ENCODE measurements at places on chromosomes 2 and 18. TPM values are rescaled to one million over a fixed set of nuclear protein-coding genes. Genes with fewer than 3 reads are reported as not detected.

DNA sequence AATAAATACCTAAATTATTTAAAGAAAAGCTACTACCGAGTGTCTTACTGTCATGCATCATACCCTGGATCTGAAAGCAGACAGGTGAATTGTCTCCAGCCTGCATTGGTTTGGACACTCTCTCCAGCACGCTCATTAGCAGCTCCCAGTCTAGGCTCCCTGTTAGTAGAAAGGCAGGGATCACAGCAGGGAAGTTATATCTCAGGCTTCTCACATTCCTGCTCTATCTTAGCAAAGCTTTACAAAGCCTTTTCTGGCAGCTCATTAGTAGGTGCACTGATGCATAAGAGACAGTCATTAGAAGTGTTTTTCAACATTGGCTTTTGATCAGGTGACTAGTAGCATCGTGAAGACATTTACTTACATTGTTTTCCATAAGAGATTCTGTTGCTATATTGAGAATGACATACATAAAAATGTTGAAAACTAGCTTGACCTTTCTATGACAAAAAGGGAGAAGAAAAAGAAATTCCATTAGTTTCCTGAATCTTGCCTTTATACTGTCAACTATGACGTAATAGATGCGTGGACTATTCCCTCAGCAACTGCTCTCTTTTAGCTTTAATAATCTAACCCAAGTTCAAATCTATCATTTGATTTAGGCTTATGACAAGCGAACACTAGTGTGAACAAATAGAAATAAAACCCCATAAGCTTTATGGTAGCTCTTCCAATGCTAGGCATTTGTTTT lies 408.7 kb upstream of the KCNH7 start:
- DNase-seq, result no peak

The SPR gene
- total RNA-seq, result 11.1 TPM

DNA sequence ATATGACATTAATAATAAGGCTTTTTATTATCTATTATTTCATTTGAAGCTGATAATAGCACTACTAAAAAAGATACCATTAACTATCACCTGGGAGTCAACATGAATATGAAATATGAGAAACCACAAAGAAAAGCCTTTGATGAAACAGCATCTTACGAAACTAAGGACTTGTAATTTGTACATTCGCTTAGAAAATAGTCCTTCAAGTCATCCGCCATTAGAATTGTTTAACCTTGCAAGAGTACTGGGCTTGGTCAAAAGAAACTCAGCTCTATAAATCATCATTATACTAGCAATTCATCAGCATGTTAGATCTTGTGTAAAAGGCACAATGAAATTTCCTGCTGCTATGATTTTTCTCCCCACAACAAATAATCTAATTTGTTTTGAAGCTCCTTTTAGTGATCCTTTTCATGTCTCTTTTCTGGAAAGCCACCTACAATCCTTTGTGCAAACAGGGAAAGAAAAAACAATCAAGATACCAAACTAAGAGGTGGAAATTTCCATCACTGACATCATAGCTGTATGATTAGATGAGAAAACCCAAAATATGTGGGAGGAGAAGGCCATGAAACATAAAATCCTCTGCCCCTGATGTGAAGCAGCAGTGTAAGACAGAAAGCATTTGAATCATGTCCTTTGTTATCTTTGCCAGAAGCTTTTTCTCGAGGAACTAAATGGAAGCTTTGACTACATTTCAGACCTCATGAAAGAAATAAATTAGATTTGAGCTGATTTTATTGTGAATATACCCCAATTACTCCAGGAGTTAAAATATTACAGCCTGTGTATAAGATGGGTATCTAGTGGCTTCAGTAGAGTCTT lies 31.2 kb downstream of the SCN9A start:
- peak; percentile 39 for DNase-seq

The NCKAP5 gene
- total RNA-seq, result 20.2 TPM

GRCh38 chr2:7424481-7424880 lies 507.3 kb downstream of the RNF144A start:
- DNase-seq, result no peak

GRCh38 chr2:195610717-195611116 lies 46.3 kb upstream of the SLC39A10 start:
- DNase-seq, result no peak

The STARD7 gene
- total RNA-seq, result 141 TPM

The ZNF385B gene
- total RNA-seq, result 70.8 TPM

DNA sequence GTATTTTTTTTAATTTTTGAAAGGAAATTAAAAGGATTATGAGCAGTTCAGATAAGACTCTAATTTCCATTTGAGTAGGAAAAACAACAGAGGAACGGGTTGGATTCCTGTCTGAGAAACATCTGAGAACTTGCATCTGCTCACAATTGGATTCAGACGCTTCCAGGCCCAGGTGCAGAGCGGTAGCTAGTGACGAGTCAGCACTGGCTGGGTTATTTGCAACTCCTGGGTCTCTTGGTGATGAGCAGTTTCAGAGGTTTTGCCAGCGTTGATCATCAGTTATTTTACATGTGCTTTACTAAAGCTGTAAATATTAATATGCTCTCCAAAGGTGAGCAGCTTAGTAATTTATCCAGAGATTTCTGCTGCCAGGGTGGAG lies 39.1 kb upstream of the B3GNT7 start:
- DNase-seq, result no peak

DNA sequence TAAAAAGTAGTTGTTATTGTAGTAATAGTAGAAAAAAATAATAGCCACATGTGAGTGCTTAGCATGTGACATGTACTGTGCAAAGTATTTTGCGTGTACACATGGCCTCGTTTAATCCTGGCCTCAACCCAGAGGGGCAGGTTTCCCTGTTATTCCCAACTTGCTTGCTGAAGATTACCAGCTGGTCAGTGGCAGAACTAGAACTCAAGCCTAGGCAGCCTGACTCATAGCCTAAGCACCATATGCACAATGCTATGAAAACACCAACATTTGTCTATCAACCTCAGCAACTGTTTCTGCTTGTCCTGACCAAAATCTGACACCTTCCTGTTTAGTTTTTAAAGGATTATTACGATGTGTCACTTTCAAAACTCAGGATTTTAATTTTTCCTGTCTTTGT lies 234.9 kb upstream of the SMAD7 start:
- no peak for DNase-seq

The IL36B gene
- total RNA-seq, result not detected

DNA sequence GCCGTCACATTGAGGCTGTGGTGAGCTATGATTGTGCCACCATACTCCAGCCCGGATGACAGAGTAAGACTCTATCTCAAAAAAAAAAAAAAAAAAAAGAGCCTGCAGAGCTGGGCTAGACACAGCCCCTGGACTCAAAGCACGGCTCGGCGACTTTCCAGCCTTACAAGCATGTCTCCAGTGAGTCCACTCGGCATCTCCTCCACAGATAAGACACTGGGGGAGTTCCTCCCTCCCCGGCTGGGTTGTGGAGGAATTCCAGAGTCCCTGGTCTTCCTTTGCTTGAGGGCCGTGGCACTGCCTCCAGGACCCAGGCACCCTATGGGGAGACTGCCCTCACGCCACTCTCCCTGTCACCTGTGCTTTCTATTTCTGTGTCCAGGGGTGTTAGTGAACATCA lies 30.9 kb upstream of the RPL31 start:
- no peak for DNase-seq

The KCNIP3 gene
- total RNA-seq, result 1.8 TPM

DNA sequence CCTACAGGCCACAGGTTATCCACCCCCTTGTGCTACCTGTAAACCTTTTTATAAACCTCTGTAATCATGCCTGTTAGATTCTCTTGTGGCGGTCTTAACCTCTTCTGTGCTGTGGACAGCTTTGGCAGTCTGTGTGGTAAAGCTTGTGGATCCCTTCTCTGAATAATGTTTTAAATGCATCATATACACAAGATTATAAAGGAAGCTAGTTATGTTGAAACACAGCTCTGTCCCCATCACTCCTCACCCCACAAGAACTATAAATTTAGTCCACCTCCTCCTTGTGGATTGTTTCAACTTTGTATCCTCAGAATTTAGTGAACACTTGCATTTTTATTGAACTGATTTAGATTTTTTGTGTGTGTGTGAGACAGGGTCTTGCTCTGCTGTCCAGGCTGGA lies 107.7 kb downstream of the ICA1L start:
- no peak for DNase-seq

- peak; percentile 75 for DNase-seq
These were observed 46.4 kb upstream of the SELENOI start for GRCh38 chr2:26299471-26300101.

The MBD1 gene
- 69.9 TPM for total RNA-seq

The IL1R1 gene
- 111 TPM for total RNA-seq

DNA sequence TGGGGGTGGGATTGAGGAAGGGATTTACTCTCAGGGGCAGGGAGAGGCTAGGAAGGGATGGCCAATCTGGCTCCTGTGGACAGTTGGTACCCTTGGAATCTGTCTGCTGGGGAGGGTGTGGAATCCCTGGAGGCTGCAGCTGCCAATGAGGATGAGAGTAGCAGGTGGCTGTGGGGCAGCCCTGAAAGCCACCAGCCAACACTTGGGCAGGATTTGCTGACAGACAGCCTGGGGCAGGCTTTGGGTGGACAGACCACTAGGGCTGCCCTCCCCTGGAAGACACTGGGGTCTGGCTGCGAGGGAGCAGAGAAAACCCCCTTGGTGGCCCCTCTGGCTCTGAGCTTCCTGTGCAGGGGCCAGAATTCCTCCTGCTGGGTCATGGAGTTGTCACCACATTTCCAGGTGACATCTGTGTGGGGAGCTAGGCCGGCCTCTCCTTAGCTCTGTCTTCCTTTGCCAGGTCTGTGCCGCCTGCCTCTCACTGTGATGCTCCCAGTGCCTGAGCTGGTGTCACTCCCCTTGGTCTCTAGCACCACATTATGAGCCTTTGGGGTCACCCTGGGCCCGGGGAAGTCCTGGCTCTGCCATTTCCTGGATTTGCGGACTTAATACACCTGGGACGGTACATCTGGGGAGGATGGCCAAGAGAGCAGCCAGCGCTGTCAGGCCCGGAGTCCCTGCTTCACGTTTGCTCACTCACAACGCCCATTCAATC lies 13.4 kb upstream of the ARHGEF4 start:
- DNase-seq, result no peak

DNA sequence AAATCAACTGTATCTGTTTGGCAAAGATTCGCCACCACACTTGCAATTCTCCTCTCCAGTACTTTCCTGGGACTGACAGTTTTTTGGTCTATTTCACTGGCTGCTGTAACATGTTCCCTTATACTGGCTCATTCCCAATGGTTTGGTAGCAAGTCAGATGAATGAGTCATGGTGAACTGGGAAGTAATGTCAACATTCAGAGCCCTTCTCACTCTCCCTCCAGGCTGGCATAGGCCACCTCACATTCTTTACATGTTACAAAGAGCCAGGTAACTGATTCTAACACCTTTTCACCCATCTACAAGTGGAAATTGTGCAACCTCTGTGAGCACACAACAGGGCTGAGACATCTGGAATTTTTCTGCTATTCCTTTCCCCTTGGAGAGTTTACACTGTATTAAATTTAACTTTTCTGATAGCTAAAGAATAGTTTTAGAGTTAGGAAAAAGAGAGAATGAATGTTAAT lies 111.3 kb upstream of the TLK1 start:
- DNase-seq, result peak; percentile 40

GRCh38 chr2:236086403-236086970 lies 81.7 kb downstream of the GBX2 start:
- peak; percentile 44 for DNase-seq

DNA sequence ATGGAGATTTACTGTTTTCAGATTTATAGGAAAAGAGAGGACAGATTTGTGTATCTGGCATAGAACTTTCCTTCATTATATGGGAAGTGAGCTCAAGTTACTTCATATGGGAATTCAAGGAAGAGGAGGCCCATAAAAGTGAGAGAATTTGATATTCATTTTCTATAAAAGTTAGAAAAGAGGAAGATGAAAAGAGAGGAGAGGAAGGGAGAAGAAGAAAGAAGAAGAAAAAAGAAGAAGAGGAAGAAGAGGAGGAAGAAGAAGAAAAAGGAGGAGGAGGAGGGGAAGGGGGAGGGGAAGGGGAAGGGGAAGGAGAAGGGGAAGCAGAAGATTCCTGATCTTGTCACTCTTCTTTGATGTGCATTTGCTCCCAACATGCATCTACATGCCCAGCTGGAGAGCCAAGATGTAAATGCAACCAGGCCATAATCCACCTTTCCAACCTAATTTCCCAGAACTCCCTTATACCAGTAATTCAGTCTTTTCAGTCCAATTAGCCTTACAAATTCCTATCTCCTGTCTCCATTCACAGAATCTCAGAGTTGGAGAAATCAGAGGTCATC lies 15.7 kb upstream of the NMI start:
- no peak for DNase-seq

DNA sequence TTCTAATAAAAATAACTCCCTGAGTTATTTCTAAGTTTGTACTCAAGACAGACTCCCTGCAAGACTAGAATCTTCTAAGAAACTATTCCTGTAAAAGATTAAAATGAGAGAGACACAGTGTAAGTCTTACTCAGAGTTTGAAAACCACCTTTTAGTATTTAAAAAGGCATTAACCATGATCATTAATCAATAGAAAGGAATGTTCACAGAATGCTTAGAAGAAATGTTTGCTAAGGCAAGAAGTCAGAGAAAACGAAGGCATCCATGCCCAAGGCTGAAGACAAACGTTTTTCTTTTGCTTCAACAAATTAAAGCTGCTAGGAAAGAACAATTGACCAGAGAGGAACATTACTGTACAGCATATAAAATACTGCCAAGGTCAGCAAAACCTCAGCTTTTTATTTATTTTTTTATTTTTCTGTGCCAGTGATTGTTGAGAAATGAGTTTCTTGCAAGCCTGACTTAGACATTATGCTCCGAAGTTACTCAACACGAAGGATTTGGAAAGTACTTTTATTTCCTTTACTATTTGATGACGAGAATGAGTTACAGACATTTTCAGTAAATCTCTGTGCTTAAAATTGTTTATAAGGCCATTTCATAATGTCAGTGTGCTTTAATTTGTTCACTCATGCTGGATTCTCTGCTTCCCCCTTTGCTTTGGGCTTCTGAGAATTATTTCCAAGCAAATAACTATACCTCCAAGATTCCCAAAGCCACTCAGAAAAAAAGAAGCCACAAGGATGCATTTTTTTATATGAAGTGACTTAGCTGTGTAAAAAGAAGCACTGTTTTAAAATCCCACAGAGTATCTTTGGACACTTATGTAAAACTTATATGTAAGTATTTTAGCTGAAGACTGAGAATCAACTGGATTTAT lies 20.5 kb downstream of the RND3 start:
- no peak for DNase-seq

DNA sequence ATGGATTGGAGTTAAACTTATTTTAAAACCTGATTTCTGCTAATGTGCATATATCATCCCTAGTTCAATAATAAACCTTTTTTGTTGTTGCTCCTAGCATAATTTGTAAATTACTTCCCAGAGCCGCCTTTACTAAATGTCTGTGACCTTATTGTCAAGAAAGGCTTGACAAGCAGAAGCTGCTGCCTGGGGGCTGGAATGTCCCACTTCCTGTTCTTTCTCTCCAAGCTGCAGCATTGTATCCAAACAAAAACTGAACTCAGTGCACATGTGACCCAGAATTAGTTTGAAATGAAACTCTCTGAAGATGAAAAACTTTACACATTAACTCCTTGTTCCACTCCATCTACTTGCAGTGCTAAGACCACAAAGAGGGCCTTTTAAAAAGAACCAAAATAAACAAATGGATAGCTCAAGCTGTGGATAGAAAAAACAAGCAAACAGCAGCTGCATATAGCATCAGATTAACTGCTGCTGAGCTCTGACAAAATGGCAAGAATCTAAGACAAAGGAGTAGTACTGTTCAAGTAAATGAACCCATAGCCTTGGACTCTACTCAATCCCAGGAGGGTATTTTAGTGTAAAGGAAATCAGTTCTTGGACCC lies 99.8 kb upstream of the NEUROD1 start:
- peak; percentile 86 for DNase-seq

- DNase-seq, result no peak
These were observed 92.4 kb upstream of the LCLAT1 start for GRCh38 chr2:30354621-30355020.

- no peak for DNase-seq
These were observed 265.5 kb upstream of the NCKAP5 start for GRCh38 chr2:133833746-133834145.

The SKOR2 gene
- total RNA-seq, result not detected
